ENCODE measurements at places on chromosomes 12 and 14. TPM values are rescaled to one million over a fixed set of nuclear protein-coding genes. Genes with fewer than 3 reads are reported as not detected.

Gene DPY19L2
- not detected for total RNA-seq

Gene SLC17A8
- total RNA-seq = not detected

Gene ERP27
- total RNA-seq = not detected

Gene KRT71
- total RNA-seq = not detected

Gene GUCY2C
- not detected for total RNA-seq

Gene NID2
- 66.6 TPM for total RNA-seq

Gene CSRP2
- total RNA-seq = 53.0 TPM

Gene SUSD6
- total RNA-seq = 12.2 TPM

Gene OR9K2
- total RNA-seq = not detected

Gene TSPAN9
- 14.4 TPM for total RNA-seq

Gene EMP1
- total RNA-seq = 744 TPM

Gene TSPAN8
- not detected for total RNA-seq

Gene TPPP2
- not detected for total RNA-seq

Gene KCNA1
- total RNA-seq = not detected

Gene CCDC177
- total RNA-seq = not detected

Gene C14orf132
- total RNA-seq = 18.6 TPM

Gene CLEC2A
- not detected for total RNA-seq

Gene ZNF385A
- total RNA-seq = 1.6 TPM

Gene ZNF891
- total RNA-seq = 0.43 TPM

Gene SELPLG
- total RNA-seq = 6.1 TPM

Gene AICDA
- total RNA-seq = not detected

Gene CYP46A1
- total RNA-seq = 0.22 TPM

Gene INF2
- 53.3 TPM for total RNA-seq

Gene OR6S1
- total RNA-seq = not detected

Gene NKX2-1
- not detected for total RNA-seq

Gene ANGEL1
- 7.3 TPM for total RNA-seq

Gene KRT82
- total RNA-seq = not detected

Gene NRL
- total RNA-seq = not detected
